ENCODE measurements at places on chromosomes 1 and 21.

GRCh38 chr1:113442131-113442530 lies 51.8 kb downstream of the MAGI3 start:
- no peak for DNase-seq

GRCh38 chr1:203839081-203839480 lies 22.3 kb upstream of the SNRPE start:
- DNase-seq: peak; percentile 91

- no peak for DNase-seq
Observed at GRCh38 chr1:36934061-36934460, 100.3 kb downstream of the GRIK3 start.

- DNase-seq: peak; percentile 23
Observed at GRCh38 chr1:41980827-41981653, 62.3 kb upstream of the HIVEP3 start.

DNA sequence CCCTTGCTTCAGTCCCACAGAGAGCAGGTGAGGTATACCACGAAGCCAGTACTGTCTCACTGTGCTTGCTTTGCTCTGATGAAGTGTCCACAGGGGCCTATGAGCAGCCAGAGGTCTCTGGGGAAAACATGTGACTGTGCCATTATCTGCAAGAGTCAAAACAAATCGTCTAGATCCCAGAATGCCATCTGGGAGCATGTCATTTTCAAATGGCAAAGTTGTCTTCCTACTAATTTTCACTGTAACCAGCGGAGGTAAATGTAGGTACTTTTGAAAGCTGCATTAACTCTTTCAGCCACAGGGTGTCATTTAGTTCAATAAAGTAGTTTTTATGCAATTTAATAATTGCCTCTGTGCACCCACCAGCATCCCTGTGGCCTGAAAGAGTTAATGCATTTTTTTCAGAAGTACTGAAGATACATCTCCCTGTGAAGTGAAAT lies 173.6 kb upstream of the SGIP1 start:
- no peak for DNase-seq

GRCh38 chr1:52601991-52602855 lies at the start of gene GPX7:
Gene GPX7, plus strand, starts transcription at chr1:52602371. Its CDS starts 39 bp downstream, at chr1:52602410.
- DNase-seq: peak; percentile 59

DNA sequence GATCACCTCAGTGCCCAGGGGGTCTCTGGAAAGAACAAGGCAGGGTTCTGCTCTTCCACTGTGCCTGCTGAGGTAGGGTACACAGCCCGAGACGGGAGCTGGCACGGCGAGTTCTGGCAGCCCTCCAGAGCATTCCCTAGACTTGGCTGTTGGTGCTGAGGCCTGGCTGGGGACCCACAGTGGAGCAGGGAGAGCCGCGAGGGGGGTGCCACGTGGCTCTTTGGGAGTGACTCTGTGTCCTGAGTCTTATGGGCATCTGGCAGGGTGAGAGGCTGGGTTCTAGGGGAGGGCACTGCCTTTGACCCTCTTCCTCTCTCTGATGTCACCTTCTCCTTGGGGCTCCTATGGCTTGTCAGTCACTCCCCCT lies 336.4 kb downstream of the CAMTA1 start:
- no peak for DNase-seq

GRCh38 chr1:248111157-248111556 lies 16.2 kb downstream of the OR2L13 start:
- no peak for DNase-seq

GRCh38 chr1:222266223-222267196 lies 281.4 kb downstream of the HHIPL2 start:
- DNase-seq: no peak

GRCh38 chr21:14526199-14526598 lies 19.9 kb downstream of the SAMSN1 start:
- no peak for DNase-seq

DNA sequence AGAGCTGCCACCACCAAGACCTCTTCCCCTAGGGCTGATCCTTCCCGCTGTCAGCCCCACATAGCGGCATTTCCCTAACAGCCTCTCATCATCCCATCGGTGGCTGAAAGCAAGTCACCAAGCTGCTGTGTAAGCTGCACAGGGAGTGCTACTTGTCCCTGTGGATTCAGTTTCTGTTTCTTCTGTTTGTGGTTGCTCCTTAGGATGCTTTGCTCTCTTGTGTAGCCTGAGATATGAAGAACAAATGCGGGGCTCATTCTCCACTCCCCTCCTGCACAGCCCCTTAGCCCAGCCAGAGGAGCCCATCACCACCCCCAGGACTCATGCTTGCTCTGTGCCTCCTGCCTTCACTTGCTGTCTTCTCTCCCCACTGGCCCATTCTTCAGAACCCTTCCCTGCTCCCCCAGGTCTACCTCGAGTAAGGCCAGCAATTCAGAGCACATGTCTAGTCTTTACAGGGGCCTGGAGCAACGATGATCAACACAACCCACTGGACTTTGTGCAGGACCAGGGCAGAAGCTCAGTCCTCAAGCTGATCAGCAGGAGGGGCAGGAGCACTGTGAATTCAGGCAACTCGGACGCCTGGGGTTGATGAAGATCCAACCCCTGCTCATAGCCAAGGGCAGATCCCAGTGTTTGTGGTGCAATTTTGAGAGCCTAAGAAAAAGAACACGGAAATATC lies 82.6 kb upstream of the GALNT2 start:
- DNase-seq: no peak

DNA sequence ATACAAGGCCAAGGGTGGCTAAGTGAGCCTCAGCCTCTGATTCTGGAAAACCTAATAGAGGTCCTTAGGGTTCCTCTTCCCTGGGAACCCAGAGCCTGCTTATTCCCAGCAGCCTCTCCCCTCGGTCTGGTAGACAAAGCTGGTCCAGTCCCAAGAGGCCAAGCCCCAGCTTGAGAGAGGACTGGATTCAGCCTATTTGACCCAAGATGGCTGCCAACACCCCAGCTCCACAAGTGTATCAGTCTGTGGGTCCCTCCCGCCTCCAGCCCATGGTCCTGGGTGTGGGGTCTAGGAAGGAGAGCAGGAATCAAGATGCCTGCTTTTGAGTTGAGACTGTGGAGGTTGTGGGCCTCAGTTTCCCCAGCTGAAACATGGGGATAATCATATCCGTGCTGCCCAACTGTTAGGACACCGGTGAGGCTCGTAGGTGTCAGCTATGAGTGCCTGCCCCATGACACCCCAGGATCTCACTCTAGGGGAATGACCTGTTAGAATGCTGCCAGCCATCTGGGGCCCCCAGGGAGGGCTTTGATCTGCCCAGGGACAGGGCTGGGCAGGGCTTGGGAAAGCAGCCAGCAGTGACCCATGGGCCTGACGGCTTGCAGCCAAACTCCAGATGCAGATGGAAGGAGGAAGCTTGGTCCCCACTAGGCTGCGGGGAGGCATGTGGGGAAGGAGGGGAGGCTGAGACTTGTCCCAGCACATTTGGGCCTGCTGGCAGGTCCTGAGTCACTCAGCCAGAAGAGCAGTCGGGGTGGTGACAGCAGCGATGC lies 45.4 kb downstream of the NUAK2 start:
- no peak for DNase-seq

DNA sequence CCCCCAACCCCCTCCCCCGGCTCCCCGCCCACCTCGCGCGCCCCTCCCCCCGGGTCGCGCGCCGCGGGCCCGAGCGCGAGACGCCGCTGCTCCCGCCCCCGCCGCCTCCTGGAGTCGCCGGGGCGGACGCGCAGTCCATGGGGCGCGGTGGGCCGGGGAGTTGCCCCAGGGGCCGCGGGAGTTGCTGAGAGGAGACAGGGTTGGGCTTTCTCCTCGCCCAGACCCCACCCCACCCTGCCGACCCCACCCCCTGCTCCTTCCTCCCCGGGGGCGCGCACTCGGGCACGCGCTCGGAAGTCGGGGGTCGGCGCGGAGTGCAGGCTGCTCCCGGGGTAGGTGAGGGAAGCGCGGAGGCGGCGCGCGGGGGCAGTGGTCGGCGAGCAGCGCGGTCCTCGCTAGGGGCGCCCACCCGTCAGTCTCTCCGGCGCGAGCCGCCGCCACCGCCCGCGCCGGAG lies at the start of gene LAMC1:
Gene LAMC1, plus strand, starts transcription at position 275 of the 455 bp plus-strand sequence. CDS start 297 bp downstream, outside the sequence.
- DNase-seq: peak; percentile 86

DNA sequence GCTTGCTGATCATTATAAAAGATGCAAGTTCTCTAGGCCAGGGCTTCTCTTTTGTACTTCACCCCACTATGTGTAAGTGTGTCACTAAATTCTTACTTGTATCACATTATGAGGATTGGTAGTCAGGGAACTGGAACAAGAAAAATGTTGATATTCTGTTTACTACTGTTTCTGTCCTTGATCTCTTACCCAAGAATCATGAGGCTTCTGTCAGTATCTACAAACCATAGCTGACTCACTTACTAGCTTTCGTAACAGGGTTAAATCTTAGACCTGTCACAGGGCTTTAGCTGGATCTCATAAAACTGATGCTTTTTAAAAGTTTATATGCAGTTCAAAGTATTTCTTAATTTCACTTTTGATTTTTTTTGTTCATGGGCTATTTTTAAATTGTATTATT lies 681.2 kb downstream of the PLPP3 start:
- peak; percentile 74 for DNase-seq

DNA sequence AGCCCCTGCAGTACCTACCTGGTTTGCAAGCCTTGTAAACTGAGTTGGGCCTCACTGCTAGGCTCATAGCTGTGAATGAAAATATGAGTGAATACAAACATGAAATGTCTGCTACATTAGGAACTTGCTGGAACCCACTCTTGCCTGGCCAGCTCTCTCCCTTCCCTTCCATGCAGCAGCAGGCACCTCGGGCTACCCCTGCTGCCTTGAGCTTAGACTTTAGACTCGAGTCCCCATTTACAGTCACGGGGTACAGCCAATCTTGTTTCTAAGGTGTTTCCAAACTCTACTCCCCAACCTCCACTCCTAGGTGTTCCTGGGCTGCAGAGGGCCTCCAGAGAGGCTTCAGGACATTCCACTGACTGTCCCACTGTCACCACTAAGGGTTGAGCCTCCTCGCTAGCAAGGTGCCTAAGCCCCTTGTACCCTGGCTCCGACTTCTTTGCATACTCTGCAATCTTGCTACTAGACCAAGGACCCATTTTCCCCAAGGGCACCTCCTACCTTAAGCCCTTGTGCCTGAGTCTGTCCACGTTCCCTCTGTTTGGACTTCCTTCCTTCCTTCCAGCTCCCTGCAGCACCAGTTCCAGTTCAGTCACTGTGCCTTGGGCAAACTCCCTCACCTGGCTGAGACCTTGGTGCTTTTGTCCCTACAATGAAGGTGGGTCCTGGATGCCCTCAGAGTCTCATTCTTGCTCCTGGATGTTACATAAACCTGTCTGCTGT lies 36.9 kb downstream of the CDK18 start:
- no peak for DNase-seq

DNA sequence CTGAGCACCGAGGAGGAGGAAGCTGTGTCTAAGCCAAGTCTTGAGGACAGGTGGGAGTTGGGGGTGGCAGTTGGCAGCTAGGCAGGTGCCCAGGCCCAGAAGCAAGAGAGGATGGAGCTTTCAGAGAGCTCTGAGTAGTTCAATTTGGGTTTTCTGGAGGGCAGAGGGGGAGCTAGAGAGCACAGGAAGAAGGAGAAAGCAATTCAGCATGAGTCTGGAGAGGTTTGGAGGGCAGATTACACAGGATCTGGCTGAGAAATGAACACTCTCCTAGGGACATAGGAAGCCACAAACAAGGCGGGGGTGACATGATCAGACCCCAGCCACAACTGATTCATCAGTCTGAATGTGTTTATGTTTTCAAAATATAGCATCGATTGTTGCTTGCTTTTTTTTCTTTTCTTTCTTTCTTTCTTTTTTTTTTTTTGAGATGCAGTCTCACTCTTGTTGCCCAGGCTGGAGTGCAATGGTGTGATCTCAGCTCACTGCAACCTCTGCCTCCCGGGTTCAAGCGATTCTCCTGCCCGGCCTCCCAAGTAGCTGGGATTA lies 23.8 kb downstream of the PTPRF start:
- peak; percentile 45 for DNase-seq

DNA sequence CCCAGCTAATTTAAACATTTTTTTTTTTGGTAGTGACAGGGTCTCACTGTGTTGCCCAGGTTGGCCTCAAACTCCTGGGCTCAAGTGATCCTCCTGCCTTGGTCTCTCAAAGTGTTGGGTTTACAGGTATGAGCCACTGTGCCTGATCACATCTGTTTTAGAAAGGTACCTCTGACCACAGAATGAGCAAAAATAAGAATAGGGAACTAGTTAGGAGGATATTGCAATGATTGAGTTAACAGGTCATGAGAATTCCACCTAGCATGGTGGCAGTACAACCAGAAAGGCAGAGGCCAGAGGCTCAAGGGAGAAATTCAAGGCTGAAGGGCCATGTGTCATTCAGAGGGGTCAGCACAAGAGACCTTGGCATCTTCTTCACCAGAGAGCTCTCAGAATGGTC lies 49.6 kb downstream of the ELAPOR1 start:
- DNase-seq: no peak

- no peak for DNase-seq
Observed at GRCh38 chr1:155137154-155137949, 1.7 kb downstream of the SLC50A1 start.

GRCh38 chr1:206957639-206958038 lies 11.4 kb upstream of the PIGR start:
- no peak for DNase-seq

- no peak for DNase-seq
Observed at GRCh38 chr21:44461005-44461404, 5.7 kb downstream of the LRRC3 start.

DNA sequence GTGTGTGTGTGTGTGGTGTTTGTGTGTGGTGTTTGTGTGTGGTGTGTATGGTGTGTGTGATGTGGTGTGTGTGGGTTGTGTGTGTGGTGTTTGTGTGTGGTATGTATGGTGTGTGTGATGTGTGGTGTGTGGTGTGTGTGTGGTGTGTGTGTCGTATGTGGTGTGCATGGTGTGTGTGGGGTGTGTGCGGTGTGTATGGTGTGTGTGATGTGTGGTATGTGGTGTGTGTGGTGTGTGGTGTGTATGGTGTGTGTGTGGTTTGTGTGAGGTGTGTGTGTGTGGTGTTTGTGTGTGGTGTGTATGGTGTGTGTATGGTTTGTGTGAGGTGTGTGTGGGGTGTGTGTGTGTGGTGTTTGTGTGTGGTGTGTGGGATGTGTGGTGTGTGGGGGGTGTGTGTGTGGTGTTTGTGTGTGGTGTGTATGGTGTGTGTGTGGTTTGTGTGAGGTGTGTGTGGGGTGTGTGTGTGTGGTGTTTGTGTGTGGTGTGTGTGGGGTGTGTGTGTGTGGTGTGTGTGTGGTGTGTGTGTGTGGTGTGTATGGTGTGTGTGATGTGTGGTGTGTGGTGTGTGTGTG lies 106.2 kb upstream of the ADAR start:
- no peak for DNase-seq

DNA sequence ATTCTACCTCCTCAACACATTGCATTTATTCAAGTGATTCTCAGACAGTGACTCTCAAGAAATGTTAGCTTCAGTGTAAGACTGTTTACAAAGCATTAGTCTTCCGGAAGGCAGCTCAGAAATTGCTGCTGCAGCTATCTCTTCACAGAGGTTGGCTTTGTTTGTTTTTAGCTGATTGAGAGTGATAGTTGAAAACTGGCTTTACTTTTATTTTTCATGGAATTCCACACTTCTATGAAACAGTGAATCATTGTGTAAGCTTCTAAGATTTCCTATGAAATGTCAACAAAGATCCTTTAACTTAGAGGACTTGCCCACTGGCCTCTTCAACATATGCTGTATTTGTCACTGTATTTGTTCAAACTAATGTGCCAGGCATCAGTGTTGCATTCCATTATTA lies 121.3 kb downstream of the TNNI3K start:
- DNase-seq: no peak

Data from fibroblast of upper back skin (primary cell).